ENCODE measurements at places on chromosomes 4 and X.

GRCh38 chr4:174089711-174090110 lies 193.8 kb downstream of the FBXO8 start:
- DNase-seq: no peak

DNA sequence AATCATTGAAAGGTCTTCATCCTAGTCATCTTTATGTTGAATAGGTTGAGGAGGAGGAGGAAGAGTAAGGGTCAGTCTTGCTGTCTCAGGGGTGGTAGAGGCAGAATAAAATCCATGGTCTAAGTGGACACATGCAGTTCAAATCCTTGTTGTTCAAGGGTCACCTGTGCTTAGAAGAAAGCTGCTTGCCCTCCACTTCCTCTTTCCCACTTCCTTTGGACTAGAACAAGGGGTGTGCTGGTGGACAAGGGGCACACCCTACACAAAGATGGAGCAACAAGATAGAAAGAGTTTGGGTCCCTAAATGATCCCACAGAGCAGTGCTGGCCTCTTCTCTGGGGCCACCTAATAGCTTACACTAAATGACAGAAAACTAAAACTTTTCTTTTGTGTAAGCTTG lies 47.9 kb downstream of the HSD17B13 start:
- no peak for DNase-seq

DNA sequence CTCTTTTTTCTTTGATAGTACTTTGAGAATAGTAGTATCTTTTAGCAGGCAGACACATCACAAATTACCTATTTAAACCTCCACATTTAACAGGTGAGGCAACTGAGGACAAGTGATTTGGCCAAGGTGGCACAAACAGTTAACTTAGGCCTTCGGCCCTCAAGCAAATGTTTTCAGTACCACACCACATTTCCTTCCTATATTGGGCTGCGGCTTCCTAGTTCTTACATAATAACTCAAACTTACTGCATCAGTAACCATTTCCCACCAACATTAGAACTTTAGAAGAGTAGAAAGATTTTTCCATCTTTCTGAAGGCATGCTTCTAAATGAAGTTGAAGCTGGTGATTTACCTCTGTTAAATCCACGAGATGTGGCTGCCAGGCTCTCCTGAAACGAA lies 63.2 kb upstream of the SLC4A4 start:
- no peak for DNase-seq

- DNase-seq: no peak
Observed at GRCh38 chr4:77681792-77682191, 76.2 kb downstream of the CXCL13 start.

GRCh38 chrX:25858273-25858880 lies 279.8 kb upstream of the MAGEB18 start:
- no peak for DNase-seq

DNA sequence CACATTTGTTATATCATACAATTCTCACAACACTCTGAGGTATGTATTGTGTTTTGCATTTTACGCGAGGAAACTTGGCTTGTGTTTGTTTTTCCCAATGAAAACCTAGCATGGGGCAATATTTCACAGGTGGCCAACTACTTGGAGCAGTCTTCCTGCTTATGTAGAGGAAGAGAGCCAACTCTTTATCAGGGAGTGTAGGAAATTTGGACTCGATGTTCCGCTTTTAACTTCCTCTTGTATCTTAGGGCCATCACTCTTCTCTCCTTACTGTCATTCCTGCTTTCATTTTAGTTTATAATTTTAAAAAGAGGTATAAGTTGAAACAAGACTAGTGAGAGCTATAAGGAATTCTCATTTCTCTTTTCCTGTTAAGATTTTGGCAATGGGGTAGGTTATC lies 107.7 kb upstream of the RPS6KA3 start:
- no peak for DNase-seq

- DNase-seq: no peak
Observed at GRCh38 chr4:138445098-138445497, 202.9 kb upstream of the SLC7A11 start.

DNA sequence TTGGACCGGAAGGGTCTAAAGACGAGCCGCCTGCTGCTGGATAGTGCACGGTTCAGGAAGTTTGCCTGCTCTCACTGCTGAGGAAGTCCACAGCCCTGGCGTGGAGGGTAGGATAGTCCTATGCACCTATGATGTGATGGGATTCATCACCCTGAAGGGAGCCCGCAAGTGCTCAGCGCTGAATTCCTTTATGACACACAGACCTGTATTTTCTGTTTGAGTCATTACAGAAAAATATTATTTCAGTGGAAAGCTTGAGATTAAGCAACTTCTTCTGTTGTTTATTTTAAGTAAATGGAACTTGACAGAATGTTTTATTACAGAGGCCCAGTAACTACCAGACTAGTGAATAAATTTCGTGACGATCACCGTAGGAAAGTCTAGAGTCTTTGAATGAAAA lies 123.2 kb downstream of the TRIML1 start:
- no peak for DNase-seq

DNA sequence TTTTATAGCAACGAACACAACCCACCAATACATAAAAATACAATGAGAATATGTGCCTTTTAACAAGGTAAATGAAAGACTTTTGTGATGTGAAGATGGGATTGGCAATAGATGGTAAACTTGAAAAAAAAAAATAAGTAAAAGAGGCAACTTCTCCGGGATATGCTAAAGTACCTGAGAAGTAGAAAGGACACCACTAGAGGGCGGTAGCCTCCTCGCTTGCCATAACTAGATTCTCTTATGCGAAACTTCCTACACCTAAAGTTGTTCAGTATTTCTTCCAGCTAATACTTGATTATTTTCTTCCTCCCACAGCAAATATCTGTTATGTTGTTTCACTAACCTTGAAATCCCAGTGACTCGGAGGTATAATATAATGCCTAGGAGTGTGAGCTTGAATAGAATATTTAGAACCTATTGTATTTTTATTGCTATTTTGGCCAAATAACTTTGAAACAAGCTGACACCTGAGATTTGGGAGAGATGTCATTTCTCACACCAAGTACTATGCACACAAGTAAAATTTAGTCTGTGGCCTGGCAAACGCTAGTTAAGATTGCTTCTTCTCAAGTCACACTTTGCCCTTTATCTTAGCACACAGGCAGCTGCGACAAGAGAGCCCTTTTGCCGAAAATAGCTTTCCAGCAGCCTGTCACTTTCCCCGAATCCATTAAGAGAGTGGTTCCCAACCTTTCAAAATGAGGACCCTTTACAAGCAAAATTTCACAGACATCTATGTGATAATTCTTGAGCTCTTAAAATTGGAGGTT lies 44.9 kb upstream of the PDLIM5 start:
- DNase-seq: peak; percentile 72

- no peak for DNase-seq
Observed at GRCh38 chr4:92304121-92304520, 355 bp downstream of the GRID2 start.

DNA sequence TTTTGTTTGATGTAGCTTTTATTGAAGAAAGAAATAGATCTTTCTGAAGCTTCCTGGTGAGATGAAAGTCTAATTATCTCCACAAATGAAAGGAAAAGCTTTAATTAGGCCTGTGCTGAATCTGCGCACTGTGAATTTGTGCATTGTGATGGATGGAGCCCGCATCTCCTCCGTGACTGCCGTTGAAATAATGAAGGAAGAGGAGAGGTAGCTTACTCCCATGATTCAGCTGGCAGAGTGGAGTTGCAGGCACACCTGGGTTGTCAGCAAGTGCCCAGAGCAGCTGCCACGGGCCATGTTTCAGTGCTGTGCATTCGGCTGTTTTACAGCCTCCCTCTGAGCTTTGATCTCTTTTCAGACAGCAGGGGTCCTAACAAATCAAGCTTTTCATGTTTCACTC lies 735.3 kb upstream of the TENM3 start:
- DNase-seq: no peak

GRCh38 chrX:115901241-115901640 lies 269.3 kb upstream of the AGTR2 start:
- DNase-seq: no peak

DNA sequence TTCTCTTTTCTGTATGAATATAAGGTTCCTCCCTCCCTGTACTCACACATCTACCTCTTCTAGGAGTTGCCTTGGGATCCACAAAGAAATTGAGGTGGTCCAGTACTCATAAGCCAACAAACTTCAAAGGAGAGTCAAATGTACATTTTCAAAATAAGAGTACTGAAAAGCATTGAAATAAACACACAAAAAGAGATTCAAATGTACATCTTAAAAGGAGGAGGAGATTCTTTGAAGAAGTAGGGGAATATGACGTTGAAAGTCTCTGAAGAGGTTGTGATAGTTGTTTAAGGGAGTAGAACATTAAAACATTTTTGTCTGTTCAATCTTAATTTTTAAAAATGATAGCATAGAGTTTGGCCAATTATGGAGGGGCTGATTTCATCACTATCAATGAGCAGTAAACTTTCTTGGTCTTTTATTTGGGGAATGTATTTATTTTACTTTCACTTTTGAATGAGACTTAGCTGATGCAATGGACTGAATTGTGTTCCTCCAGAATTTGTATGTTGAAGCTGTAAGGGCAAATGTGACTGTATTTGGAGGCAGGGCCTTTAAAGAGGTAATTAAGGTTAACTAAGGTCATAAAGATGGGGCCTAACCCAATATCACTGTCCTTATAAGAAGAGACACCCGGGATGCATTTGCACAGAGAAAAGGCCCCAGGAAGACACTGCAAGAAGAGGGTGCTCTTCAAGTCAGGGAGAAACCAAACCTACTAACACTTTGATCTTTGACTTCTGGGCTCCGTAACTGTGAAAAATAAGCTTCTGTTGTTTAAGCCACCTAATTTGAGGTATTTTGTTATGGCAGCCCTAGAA lies 226.3 kb upstream of the PGRMC2 start:
- DNase-seq: no peak

- no peak for DNase-seq
Observed at GRCh38 chr4:103089481-103089880, 10.2 kb downstream of the BDH2 start.

DNA sequence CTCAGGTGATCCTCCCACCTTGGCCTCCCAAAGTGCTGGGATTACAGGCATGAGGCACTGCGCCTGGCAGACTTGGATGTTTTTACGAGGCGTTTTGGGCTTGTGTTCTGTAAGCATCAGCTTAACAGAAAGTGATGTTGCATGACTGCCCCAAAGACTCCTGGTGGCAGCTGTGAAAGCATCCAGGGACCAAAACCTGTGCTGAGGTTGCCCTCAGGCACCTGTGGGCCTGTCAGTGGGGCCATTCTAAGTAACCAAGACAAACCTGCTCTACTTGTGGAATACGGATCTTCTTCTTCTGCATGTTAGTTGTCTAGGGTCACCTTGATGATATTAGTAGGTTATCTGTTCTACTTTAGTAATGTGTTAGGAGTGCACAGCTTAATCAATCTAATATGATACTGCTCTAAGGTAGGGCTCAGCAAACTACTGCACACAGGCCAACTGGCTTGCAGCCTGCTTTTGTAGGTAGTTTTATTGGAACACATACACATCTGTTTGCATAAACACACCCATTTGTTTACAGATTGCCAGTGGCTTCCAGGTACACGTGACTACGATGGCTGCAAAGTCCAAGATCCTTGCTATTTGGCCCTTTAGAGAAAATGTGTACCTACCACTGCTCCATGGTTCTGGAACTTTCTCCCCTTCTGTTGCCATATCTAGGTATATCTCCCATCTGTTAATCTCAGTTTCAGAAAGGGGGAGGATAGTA lies 136.7 kb downstream of the GPR143 start:
- no peak for DNase-seq

DNA sequence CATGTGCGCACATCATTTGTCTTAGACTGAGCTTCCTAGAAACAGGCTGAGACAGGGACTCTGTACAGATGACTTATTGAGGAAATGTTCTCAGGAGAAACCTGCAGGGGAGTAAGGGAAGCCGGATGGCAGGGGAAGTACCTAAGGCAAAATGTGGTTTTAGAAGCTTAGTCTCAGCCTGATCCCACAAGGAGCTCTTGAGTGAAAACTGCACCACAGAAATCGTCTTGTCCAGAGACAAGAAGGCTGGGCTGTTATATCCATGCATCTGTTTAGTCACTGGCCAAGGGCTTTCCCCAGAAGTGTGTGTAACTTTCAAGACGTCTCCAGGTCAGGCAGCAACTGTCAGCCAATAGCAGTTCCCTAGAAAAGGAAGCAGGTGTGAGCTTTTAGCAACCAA lies 86.0 kb downstream of the FUNDC1 start:
- no peak for DNase-seq

GRCh38 chr4:77308843-77309242 lies 151.8 kb downstream of the CCNG2 start:
- DNase-seq: no peak

GRCh38 chr4:131251321-131251720 lies 1897.8 kb upstream of the PCDH10 start:
- no peak for DNase-seq

- DNase-seq: no peak
Observed at GRCh38 chr4:101458914-101459313, 111.6 kb upstream of the PPP3CA start.

DNA sequence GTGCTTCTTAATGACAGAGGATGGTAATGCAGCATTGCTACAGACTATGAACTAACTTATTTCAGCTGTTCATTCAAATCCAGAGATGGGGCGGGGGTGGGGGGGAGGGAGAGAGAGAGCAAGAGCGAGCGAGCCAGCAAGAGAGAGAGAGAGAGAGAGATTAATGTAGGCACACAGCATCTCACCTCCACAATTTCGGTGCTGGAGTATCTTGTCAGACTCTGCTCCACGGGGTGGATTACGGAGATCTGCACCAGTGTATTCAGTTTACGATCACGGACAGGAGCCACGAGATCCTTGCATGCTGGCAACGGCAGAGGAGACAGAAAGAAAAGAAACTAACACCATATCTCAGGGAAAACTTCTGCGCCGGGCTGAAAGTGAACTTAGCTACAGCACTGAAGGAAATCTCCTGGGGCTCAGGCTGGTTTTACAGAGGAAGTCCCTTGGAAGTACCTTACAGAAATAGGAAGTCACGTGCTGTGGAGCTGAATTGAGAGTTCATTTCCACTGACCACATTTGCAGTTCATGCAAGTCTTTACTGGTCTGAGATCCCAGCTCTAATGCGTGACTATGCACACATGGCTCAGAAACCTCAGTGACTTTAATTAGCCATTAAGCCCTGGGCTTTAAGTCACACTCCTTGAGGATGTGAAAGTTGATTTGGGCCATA lies 440.9 kb downstream of the INPP4B start:
- DNase-seq: peak; percentile 63

DNA sequence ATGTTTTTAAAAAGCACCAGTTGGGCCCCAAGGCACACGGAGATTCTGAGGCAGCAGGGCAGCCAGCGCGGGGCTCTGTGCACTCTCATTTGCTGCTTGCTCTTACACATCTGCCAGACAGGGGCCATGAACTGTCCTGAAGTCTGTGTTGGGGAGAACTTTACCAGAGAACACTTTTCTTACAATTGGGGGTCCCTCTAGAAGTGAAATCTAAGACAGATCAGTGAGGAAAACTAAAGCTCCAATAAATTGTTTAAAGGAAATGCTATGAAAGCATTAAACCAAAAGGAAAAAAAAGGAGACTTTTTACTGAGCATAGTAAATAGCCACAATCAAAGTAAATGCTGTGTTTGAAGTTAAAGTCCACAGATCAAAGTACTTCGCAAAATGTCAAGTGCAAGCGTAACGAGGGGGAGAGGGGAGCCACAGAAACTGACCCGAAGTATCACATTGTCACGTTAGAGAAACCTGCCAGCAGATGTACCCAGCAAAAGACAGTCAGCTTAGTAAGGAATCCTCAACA lies 37.8 kb downstream of the SORBS2 start:
- no peak for DNase-seq

All from CD4-positive, alpha-beta T cell treated with Interleukin-17A for 4 hours (primary cell).